ENCODE measurements at places on chromosomes 11 and 22.

DNA sequence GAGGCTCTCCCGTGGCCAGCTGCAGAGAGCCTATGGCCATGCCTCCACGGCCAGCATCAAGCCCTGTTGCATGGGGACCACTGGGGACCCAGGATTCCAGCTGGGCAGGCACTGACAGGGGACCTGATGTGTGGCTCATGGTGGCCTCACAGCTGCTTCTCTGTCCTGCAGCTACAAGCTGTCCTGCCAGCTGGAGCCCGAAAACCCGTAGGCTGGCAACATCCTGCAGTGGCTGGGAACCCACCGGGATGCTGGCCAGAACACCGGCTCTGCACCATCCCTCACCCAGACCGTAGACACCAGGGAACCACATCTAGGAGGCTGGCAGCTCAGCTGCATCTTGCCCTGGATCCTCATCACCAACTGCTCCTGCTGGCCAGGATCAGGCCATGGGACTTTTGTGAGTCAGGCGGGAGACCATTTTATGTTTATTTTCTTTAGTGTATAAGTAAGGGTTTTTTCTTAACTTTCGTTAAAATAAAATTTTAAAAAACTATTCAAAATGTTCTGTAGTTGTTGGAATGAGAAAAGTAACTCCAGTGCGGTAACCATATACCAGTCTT is 7.9 kb downstream of the RGL4 start:
- DNase-seq = no peak

DNA sequence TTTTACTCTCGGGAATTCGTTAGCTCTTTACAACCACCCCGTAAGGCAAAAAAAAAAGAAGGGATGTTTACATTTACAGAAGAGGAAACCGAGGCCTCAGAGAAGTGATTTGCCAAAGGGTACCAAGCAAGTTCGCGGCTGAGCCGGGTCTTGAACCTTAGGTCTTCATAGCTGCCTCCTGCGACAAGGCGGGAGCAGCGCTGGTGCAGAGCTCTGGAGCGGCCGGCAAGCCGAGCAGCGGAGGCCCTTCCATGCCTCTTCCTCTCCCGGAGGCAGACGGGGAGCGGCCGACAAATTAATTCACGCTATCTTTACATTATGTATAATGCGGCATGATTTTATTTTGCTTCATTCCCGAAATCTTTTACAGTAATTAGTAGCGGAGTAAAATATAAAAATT is 536.3 kb downstream of the INSC start:
- no peak for DNase-seq

GRCh38 chr11:68306636-68307035 is 5.8 kb upstream of the LRP5 start:
- no peak for DNase-seq

GRCh38 chr11:27649800-27650199 is 50.5 kb downstream of the BDNF start:
- no peak for DNase-seq

DNA sequence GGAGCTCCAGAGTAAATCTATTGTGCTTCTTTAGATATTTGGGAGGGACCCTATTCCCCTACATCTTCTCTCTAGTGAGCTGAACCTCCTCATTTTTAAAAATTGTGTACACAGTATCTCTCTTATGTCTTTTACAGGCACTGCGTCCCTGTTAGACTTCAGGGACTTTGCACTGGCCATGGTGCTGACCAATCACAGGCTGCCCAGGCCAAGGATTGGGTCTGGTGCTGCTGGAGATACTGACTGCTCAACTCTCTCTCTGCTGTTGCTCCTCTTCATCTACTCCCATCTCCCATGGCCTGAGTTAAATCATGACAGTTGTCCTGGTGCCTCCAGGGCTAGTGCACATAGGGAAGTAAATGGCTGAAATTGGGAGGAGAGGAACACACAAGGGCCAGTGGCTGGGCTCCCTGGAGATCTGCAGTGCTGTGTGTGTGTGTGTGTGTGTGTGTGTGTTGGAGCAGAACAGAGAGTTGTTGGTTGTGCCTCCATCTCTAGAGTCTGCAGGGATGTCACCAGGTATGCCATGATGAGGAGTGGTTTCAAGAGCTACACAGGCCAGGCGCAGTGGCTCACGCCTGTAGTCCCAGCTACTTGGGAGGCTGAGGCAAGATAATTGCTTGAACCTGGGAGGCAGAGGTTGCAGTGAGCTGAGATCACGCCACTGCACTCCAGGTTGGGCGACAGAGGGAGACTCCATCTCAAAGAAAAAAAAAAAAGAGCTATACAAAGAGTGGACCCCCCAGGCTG is 155.3 kb downstream of the ST3GAL4 start:
- no peak for DNase-seq

GRCh38 chr11:502288-503178 is 4.5 kb downstream of the RNH1 start:
- DNase-seq = no peak

DNA sequence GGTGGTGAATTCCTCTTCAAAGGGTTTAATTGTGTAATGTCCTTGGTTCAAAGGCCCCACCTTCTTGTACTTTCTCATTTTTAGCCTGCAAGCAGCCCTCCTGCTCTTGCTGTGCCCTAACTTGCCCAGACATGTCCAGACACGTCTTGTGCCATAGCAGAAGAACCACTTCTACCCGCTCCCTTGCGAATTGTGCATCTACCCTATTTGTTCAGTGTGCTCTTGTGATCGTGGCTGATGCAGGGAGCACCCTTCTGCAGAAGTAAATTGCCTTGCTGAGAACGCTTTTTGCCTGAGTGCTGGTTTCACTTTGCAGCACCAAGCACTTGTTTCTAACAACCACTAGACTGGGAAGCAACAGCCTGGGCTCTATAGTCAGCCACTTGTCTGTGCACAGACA is 249.4 kb downstream of the SBF2 start:
- peak; percentile 1 for DNase-seq

DNA sequence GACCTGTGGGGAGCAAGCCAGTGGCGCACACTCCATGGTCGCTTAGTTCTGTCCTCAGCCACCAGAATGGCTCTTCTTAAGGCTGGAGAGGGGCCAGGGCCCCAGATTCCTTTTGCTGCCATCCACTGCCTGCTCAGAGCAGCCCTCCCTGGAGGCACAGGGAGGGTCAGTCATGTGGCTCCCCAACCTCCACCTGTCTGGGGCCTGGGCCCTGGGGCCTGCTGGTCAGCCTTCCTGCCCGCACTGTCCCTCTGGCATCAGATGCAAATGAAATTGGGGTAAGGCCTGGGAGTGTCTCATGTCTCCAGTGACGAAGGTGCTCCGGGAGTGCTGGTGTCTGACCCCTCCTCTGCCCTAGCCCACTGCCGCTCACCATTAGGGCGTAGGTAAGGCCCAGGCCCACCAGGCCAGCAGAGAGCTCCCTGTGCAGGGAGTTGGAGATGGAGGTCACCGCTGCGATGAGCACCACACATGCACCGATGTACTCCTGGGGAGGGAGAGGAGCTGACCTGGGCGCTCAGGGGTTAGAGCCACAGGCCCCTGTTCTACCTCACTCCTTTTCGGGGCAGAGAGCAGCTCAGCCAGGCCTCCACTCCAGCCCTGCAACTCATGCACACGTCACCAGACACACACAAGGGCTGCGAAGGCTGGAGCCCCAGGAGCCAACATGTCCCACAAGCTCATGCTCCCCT is 9.0 kb upstream of the KCNJ11 start:
- DNase-seq = no peak

DNA sequence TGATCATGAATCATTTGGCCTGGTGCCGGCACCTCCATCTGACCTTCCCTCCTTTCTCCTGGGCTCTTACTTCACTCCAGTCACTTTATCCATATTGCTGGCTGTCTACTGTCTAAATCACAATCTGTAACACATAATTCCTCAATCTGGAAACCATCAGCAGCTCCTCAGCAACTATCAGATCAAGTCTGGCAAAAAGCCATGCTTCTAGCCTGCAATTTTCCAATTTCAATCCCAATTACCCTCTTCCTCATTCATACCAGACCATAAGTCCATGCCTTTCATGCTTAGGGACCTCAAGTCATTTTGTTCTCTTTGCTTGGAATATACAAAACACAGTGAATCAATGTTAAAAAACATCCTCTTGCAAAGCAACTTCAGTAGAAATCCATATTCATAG is 882.8 kb upstream of the ANO3 start:
- DNase-seq = no peak

DNA sequence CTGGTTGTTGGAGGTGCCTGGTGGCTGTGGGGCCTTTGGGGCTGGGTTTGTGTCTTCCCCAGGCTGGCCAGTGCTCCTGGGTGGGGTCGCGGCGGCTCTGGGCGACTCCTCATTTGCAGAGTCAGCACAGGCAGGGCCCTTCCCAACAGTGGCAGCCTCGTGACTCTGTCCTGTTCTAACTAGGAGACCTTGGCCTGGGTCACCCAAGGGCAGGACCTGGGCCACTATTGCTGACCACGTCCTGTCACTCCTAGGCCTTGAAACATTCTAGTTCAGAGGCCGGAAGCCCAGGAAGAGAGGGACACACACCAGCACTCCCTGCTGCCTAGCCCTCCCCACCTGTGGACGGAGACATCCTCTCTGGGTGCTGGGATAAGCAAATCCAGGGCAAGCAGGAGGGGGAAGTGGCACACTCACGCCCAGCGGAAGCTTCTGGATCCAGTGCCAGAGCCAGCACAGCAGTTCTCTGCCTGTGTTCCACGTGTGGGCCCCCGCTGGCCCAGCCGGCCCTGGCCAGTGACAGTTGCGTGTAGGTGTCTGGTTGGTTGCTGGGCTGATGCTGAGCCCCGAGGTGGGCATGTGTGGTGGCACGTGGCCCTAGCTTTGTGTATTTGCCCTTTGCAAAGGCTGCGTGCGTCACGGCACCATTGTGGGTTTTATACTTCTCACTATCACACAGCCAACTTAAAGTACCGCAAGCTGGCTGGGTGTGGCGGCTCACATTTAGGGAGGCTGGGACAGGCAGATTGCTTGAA is 4.3 kb upstream of the CHID1 start:
- DNase-seq = no peak

All from NCI-H1105 (cell line).